ENCODE measurements at places on chromosomes 2 and 18.

GRCh38 chr18:69538849-69539248 is 138.2 kb downstream of the DOK6 start:
- no peak for DNase-seq

DNA sequence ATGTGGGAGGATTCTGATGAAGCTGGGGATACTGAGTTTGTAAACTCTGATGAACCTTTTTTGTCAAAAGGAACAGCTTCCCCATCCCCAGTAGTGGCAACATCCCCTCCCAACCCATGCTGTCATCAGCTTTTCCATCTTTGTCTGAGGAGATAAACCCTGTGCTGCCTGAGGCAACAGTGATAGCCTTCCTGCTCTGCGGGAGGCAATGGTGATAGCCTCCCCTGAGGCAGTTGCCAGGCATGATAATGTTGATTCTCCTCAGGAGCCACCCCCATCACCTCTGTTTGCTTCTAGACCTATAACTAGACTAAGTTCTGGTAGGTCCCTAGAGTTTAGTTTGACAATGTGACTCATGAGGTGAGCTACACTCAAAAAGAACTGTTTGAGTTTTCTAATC is 97.5 kb downstream of the ERBB4 start:
- no peak for DNase-seq

GRCh38 chr18:5879479-5879882 is 15.8 kb downstream of the TMEM200C start:
- peak; percentile 51 for DNase-seq

DNA sequence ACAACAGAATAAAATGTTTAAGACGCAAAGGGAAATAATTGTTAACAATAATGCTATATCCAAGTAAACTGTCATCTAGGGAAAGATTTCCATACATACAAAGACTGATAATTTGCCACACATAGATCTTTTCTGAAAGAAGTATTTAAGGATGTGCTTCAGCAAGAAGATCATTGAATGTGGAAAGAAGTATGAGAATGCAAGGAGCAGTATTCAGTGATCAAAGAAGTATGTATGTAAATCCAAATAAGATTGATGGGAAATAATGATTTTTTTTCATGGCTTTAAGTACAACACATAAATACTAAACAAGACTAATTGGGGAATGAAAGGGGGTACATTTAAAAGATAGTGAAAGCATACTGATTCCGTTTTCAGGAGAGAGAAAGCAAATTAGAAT is 410.4 kb upstream of the HS6ST1 start:
- DNase-seq = no peak

DNA sequence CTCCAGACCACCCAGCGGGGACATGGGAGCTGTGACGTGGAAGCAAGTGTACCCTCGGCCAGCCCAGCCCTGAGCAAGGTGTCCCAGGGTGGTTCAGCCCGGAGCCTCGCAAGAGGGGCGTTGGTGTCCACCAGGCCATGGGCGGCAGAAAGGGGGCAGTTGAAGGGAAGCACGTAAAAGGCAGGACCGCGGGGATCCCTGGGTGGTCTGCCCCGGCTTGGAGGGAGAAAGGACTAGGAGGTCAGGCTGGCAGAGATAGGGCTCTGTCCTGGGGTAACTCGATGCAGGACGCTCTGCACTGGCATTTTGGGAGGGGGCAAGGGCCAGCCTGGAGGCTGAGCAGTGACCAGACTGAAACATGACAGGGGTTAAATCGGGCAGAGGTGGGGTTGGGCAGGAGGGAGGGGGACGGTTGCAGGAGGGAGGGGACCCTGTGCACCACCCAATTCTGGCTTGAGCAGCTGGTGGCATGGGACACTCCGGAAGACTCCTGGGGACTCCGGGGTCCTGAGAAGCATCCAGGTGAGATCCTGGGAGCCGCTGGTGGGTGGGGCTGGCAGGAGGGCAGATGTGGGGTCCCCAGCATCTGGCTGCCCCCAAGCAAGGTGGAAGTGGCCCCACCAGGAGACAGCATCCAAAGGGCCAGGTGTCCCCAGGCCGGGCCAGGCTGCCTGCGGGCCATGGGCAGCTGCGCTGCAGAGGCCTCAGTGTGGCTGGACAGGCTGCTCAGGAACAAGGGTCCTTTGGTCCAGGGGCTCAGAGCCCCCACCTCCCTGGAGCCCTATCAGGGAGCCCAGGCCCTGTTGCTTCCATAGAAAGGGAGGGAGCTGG is 46.8 kb upstream of the GPC1 start:
- DNase-seq = no peak

GRCh38 chr2:194015751-194016150 is 1641.3 kb upstream of the SLC39A10 start:
- DNase-seq = no peak

- DNase-seq = no peak
Measured at GRCh38 chr2:391696-392095, 103.8 kb upstream of the ALKAL2 start.

- DNase-seq = no peak
Measured at GRCh38 chr2:10226038-10226724, 76.5 kb upstream of the HPCAL1 start.

- no peak for DNase-seq
Measured at GRCh38 chr18:77141401-77142118, 9.0 kb upstream of the MBP start.

DNA sequence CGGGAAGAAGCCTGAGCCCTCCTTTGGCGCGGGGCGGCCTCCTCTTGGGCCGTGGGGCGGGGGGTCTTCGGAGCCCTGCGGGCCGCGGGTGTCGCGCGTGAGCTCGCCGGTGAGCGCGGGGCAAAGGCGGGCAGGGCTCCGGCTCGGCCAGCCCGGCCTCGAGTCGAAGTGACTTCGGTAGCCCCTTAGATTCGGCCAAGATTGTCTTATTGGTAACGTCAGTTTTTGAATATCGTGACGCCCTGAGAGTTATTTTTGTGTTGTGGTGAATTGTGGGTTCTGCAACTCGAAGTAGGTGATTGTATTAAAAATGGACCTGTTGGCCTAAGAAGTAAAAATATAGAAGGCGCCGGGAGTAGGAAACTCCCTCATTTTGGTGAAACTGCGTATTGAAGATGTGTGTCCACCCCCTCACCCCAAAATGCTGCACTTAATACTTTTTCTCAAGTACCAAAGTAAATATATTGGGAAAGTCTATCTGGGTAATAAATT is 669 bp downstream of the MARCHF7 start:
- DNase-seq = no peak

GRCh38 chr2:10897956-10898355 is 13.8 kb upstream of the KCNF1 start:
- no peak for DNase-seq

GRCh38 chr2:18834341-18834740 is 245.0 kb upstream of the NT5C1B start:
- no peak for DNase-seq

DNA sequence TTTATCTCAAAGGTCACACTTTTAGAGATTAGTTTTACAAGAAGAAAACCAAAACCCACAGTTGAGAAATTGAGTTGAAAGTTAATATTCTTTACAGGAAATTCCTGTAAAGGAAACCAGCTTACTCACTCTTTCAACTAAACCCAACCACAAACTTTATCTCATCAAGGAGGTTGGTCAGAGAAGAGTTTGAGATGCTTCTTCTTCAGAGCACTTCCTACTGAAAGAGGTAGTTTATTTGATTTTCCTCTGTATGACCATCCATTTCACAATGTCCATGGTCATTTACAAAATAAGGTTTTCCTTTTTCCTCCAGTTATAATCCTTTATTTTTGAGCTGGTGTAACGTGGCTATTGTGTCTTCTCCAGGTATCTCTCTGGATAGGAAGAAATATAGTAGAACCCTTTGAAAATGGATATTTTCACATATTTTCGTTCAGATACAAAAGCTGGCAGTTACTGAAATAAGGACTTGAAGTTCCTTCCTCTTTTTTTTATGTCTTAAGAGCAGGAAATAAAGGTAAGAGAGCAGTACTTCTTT is 4.5 kb upstream of the IL18RAP start:
- no peak for DNase-seq

DNA sequence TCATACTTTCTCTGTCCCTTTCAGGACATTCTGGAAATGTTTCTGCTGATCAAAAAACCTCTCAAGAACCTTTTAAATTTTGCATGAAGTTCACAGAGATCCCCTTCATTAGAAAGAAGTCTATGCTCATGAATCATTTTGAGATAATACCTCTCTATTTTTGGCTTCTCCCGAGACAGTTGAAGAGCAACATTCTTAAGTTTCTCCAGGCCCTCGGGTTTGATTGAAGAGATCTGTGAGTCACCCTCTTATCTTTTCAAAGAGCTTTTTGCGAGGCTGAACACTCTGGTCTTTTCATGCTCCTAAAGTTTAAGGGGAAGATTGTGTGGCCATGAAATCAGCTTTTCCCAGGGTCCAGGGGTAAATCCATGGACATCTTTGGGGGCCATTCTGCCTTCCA is 354.2 kb downstream of the FBXO15 start:
- DNase-seq = no peak
